ENCODE measurements at places on chromosomes 12 and 14.

DNA sequence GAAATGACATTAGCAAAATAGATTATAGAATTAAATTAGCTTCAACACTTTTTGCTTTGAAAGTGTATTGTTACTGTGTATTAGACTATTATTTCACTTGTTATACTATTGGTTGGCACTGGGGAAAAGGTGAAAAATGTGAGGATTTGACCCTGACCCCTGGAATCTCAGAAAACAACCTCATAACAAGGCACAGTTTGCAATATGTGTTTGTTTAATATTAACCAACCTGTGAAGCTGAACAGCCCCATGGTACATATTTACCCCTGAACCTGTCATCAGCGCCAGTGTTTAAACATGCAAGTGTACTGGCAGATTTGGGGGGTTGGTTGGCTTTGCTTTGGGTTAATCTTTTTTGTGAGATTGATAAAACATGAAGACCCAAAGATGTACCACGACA, 11.7 kb downstream of the SLC38A4 start:
- DNase-seq: no peak

- no peak for DNase-seq
Measured at GRCh38 chr12:2345902-2346301, 293.1 kb downstream of the CACNA1C start.

GRCh38 chr12:43942379-43942778, 106.5 kb downstream of the TMEM117 start:
- no peak for DNase-seq

GRCh38 chr14:69226178-69226577, 33.8 kb upstream of the GALNT16 start:
- DNase-seq: no peak

DNA sequence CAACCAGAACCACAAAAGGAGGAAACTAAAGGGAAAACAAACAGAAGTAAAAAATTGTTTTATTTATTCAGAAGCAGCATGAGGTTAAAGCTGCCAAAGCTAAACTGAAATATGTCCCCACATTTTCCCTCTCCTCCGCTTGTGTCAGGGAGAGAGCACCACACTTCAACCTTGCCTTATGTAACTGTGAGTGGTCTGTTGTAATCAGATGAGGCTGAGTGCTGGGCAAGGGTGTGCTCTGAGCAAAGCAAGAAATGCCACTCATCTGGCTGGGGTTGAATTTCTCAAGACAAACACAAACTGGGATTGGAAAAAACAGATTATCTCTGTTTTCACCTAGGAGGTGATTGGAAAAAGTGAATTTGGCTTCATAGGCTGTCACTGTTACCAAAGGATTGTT, 12.2 kb downstream of the CAPZA3 start:
- no peak for DNase-seq
